NCI-H748 treated with DMSO at 0.1 percent for 48 hours (cell line): ENCODE measurements at places on chromosomes 16 and 17.

DNA sequence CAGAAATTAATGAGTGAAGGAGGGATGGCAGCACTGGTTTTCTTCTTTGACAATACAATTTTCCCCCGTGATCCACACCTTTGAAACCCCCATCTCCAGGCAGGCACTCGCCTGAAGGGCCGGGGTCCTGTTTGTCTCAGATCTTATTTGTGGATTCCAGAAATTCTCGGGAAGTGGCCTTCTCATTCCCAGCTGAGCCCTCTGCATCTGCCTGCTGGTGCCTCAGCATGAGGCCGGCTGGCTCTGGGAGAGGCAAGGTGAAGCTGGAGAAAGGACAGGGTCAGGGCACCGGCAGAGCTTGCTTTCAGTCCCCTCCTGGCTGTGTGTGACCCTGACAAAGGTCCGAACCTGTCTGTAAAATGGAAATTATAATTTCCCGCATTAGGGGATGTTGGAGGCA is 35.8 kb upstream of the C1QL1 start:
- no peak for DNase-seq

DNA sequence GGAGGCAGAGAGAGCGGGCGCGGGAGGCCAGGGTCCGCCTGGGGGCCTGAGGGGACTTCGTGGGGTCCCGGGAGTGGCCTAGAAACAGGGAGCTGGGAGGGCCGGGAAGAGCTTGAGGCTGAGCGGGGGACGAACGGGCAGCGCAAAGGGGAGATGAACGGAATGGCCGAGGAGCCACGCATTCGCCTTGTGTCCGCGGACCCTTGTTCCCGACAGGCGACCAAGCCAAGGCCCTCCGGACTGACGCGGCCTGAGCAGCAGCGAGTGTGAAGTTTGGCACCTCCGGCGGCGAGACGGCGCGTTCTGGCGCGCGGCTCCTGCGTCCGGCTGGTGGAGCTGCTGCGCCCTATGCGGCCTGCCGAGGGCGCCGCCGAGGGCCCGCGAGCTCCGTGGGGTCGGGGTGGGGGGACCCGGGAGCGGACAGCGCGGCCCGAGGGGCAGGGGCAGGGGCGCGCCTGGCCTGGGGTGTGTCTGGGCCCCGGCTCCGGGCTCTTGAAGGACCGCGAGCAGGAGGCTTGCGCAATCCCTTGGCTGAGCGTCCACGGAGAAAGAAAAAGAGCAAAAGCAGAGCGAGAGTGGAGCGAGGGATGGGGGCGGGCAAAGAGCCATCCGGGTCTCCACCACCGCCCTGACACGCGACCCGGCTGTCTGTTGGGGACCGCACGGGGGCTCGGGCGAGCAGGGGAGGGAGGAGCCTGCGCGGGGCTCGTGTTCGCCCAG is 1.2 kb upstream of the CBX4 start:
- DNase-seq: no peak

DNA sequence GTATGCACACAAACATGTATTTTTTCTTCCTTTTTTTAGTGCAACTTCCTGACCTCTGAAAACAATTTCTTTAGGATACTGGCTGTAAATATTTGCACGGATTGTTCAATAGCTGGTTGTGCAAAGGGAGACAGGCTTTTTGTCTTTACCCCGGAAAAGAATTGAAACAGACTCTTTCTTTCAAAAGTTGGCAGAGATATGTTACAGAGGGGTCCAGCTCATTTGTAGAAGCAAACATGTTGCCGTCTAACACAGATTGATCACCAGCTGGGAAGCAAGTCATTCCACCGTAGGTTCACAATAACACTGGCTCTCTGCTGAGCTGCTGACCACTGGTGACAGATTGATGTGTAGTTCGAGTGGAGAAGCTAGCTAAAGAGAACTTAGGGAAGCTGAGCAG is 130.9 kb downstream of the STX8 start:
- no peak for DNase-seq

DNA sequence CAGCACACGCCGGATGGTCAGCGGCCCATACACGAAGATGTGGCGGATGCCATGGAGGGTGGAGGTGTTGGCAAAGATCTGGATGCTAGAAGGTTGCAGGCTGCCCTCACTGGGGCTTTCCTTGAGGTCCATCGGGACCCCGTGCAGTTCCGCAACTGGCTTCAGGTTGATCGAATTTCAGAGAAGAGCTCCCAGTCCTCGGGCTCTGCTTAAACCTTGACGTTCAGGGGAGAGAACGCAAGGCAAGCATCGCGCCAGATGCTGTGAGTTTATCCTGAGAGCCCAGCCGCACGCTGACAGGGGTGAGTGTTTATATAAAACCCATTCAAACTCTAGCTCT is 98.7 kb upstream of the CCL2 start:
- DNase-seq: no peak

GRCh38 chr16:67173808-67174705 is 3.7 kb downstream of the NOL3 start:
- DNase-seq: peak; percentile 42

DNA sequence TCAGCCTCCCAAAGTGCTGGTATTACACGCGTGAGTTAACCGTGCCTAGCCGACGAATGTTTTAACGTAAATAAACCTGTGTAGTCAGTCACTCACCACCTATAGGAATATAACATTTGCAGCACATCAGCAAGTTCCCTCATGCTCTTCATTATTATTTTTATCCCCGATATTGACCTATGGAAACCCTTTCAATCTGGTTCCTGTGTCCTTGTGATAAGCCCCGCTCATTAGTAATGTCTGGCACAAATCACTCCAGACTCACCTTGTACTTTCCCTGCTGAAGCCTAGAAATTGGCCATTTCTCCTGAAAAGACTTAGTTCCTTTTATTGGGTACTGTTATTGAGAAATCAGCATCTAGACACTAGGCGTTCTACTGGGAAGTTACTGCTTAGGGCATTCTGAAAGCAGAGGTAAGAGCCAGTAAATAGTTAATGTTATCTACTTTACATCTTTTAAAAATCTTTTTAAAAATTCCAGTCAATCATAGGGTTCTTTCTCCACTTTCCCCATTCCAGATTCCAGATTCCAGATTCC is 1.5 kb upstream of the PHKG2 start:
- no peak for DNase-seq

- DNase-seq: no peak
Measured at GRCh38 chr17:36485805-36486203, 677 bp upstream of the ZNHIT3 start.

DNA sequence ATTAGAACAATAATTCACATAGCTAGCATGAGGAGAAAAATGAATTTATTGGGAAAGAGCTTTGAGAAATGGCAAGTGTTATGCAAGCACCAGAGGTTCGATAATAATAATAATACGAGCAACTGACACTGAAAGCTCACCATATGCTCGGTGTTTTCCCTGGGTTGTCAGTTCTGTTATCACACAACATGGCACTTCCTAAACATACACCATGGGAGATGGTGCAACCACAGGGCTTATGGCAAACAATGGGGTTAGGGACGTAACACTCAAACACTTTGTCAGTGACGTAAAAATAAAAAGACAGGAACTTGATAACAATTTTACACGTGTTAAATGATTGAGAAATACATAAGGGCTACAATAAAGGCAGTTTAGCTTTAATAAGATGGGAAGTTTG is 23.7 kb downstream of the OR1D5 start:
- DNase-seq: no peak

DNA sequence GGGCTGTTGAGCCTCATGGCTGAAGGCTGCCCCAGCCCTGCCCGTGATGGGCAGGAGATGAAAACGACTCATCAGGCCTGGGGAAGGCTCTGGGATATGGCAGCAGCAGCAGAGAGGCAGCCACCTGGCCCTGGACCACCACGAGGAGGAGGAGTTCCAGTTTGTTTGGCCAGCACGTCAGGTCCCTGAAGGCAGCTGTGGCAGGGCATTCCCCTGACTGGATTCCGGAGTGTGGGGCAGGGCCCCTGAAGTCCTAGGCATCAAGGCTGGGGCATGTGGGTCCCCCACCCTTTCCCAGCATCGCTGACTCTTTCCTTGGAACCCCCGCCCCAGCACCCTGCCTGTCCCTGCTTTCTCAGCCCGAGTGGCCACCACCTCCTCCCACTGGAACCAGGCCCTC is 197.4 kb downstream of the ZNF423 start:
- no peak for DNase-seq

DNA sequence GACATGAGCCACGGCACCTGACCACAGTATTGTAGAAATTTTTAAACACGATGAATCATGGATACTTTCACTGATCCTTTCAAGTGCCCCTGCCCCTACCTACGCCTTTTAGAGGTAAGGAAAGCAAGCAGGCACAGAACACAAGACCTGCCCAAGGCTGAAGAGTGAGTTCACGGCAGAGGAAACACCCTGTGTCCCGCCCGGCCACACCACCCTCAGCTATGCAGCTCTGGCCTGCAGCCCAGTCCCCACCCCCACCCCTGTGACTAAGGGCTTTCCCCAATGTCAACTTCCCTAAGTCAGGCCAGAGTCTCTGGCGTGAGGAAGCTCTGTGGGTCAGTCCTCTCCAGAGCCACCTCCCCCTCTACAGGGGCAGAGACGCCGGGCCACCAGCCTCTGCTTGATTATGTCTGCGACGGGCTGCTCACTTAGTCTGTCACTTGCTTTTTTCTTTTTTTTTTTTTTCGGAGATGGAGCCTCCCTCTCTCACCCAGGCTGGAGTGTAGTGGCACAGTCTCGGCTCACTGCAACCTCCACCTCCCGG is 8.4 kb downstream of the SLC16A5 start:
- DNase-seq: no peak

DNA sequence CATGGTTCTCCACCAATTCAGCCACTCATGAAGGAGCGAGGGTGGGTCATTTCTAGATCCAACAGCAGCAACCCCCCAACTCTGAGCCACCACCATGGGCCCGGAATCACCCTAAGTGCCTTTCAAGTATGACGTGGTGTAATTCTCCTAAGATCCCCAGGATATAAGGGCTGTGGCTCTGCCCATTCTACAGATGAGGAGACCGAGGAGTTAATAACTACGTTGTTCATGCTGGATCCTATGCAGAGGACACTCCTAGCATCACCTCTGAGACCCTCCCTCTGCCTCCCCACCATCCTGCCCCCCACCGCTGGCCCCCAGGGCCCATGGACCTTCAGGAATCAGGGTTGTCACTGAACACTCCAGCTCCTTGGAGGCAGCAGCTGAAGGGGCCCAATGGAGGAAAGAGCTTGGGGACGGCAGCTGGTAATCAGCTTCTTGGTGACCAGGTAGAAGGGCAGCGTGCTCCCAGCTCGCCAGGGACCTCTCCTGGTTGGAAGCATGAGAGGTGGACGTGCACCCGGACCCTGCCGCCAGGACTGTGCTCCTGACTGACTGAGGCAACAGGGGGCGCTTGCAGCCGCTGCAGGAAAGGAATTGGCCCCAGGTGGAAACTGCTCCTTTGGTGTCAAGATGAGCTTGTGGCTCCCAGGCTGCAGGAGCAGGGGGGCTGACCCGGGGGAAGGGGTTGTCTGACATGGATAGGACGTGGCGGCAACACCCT is 28.2 kb upstream of the CACNG1 start:
- no peak for DNase-seq

GRCh38 chr16:11218604-11218962 is 37.4 kb downstream of the SOCS1 start:
- DNase-seq: no peak

DNA sequence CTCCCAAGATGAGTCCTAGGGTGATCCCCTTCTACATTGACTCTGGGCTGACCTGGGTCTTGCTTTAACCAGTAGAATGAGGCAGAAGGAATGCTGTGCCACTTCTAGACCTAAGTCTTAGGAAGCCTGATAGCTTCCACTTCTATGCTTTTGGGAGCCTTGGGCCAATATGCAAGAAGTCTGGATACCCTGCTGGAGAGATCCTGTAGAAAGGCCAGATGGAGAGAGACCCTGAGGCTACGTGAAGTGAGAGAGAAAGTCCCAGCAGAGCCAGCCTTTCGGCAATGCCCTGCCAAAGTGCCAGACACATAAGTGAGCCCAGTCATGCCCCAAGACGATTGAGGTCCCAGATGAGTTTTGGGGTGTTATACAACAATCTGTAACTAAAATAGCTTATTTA is 1.7 kb downstream of the KRT222 start:
- no peak for DNase-seq

- DNase-seq: no peak
Measured at GRCh38 chr16:71421911-71422310, 19.9 kb downstream of the TLE7 start.

DNA sequence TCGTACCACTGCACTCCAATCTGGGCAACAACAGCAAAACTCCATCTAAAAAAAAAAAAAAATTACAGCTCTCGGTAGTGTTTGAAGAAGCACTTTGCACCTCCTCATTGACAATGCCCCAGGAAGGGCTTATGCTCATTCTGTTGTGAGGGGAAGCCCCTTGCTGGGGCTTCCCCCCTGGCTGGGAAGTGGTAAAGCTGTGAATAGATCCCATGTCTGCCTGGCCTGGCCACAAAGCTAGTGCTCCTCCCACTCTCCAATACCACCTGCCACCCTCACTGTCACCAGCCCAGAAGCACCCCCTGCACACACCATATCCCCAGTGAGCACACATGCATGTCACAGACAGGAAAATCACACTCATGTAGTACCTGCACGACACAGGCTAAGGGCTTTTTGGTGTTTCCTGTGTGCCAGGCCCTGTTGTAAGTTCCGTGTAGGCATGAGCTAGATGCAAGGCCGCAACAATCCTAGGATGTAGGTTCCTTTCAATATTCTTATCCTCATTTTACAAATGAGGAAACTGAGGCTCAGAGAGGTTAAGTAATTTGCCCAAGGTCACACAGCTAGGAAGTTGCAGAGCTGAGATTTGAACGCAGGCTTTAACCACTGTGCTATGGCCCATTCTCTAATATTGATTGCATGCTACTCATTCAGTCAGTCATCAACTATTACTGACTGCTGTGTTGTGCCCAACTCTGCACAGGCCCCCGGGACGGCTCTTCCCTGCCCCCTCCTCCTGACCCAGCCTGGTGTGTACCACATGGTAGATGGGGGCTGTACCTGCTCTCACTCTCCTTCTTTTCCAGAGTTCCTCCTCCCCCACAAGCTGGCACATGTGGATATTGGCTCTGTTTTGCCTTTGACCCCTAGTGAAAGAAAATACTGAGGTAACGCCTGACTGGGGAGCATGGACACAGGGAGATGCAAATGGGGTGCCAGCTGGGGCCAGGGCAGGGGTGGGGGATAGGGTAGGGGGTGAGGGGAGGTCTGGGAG is 11.9 kb upstream of the COL1A1 start:
- DNase-seq: no peak

- DNase-seq: no peak
Measured at GRCh38 chr17:80070375-80071115, 30.8 kb upstream of the GAA start.

DNA sequence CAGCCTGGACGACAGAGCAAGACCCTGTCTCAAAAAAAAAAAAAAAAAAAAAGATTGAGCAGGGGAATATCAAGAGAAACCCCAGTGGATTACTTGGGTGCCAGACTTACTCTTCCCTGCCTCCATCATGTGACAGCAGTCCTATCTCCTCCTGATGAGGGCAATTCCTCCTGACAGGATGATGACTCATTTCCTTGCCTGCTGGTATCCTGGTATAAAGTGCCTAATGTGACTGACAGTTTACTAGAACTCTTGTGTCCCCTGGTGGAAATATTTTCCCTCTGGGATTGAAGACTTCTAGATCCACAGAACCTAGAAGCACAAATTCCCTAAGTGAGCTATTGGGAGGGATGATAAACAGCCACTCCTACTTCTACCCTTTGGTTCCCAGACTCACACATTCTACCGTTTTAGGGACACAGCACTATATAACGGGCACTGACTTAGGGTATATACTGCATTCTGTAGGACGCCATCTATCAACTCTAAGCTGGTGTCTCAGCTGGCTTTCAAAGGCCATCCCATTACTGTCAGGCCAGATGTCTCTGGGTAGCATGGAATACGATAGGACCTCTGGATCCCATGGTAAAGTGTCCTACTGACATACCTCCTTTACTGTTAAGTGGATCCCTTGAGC is 114.6 kb upstream of the MED13 start:
- DNase-seq: no peak

- no peak for DNase-seq
Measured at GRCh38 chr16:74169687-74170376, 126.8 kb upstream of the PSMD7 start.
